ENCODE measurements at places on chromosomes 11 and 22. TPM values are rescaled to one million over a fixed set of nuclear protein-coding genes. Genes with fewer than 3 reads are reported as not detected.

DNA sequence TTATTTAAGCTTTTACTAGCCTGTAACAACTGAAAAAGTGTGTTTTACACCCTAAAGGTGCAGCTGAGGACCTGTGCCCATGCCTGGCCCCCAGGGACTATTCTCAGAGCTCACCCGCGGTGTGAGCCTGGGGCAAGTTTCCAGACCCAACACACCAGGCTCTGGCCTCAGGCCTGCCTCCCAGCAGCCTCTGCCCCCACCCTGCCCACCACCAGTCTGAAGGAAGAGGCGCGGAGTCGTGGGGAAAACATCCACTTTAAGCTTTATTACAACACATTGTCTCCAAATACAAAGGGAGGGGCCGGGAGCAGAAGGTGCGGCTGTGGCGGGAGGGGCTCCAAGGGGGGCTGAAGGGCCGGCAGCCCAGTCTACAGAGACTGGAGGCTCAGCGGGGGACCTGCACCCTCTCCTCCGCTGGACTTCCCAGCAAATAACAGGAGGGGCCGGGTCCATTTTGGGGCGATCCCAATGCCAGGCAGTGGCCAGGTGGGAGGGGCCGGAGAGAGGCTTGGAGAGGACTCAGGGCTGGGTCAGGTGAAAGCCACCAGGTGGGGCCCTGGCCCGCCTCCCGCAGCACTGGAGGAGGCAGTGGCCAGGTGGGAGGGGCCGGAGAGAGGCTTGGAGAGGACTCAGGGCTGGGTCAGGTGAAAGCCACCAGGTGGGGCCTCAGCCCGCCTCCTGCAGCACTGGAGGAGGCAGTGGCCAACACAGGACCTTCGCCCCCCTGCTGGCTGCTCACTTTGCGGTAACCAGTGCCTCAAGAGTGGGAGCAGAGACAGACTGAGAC, 18.1 kb downstream of the DUSP8 start:
- DNase-seq: peak; percentile 83

SIK3 gene
- total RNA-seq: 17.4 TPM

DBX1 gene
- total RNA-seq: not detected

MFNG gene
- total RNA-seq: 22.1 TPM

DNA sequence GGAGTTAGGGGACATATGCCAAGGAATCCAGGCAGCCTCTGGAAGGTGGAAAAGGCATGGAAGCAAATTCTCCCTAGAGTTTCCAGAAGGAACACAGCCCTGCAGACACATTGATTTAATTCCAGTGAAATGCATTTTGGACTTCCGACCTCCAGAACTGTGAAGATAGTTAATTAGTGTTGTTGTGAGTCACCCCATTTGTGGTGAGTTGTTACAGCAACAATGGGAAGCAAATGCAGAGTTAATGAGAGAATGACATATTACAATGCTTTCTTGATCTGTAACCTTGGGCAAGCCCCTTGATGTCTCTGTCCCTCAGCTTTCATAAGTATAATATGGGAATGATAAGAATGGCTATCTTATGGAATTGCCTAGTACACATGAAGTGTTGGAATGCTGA, 178.7 kb downstream of the KIRREL3 start:
- no peak for DNase-seq

- DNase-seq: no peak
These were observed 88.3 kb downstream of the LUZP2 start for GRCh38 chr11:24585192-24585591.

HOATZ gene
- not detected for total RNA-seq

DNA sequence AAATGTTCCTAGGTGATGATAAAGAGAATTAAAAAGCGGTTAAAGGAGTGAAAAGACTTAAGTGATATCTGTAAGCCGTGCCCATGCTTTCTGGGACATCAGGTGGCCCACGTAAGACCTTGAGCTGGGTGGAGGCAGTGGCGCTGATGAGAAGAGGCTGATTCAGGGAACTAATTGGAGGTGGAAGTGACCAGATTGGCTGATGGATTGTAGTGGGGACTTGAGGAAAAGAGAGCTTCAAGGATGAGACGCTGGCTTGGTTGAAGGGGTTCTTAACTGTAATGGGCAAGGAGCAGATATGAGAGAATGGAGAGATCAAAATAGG, 69.1 kb upstream of the EP300 start:
- DNase-seq: no peak

TECTA gene
- total RNA-seq: not detected

DNA sequence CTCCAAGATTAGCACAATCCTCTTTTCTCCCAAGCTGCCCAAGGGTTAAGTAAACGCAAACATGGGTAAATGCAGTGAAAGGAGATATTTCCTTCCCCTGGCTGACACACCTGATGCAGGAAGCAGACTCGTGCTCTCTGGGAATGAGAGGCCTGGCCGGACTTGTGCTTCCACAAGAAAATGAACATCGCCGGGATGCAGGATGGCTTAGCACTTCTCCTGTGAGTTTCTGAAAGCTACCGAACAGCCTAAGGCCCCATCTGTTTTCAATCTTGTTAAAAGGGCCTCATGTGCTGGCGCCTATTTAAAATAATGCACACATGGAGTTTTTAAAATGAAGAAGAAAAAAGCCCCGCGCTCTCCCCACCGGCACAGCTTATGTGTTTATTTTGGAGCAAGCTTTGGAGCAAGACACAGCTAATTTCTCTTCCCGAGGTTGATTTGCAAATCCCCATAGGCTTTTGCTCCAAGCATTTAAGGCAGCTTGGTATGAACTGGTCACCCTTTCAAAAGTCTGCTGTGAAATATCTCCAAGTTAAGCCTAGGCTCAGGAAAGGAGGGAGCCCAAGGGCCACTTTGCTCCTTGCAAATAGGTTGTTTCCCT, 100.9 kb downstream of the SYN3 start:
- no peak for DNase-seq

- DNase-seq: no peak
These were observed 33.7 kb upstream of the RAG2 start for GRCh38 chr11:36631774-36632173.

DNA sequence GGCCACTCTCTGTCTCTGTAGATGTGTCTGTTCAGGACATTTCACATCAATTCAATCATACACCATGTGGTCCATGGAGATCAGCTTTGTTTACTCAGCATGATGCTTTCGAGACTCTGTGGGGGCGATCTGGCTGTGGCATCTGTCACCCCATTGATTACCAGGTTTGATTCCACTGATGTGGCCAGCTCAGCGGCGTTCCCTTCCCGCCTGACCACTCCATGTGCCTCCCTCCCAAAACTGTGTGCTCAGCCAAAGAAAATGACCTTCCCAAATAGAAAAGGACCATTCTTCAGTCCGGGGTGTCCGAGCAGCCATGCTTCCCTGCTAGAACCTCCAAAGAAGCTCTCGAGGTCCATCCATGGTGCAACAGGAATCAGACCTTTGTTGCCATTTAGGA, 89.1 kb downstream of the BRD1 start:
- DNase-seq: no peak

DNA sequence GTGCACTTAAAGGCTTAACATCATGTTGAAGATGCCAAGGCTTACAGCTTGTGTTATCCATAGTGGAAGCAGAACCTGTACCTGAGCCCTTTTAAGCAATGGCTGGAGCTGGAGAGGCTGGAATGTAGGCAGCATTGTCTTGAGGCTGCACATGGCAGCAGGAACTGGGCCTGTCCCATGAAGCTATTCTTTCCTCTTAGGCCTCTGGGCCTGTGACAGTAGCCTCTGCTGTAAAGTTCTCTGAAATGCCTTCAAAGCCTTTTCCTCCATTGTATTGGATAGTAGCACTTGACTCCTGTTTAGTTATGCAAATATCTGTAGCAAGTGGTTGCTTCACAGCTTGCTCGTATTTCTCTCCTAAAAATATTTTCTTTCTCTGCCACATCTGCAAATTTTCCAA, 127.4 kb upstream of the ANO5 start:
- DNase-seq: no peak

DNA sequence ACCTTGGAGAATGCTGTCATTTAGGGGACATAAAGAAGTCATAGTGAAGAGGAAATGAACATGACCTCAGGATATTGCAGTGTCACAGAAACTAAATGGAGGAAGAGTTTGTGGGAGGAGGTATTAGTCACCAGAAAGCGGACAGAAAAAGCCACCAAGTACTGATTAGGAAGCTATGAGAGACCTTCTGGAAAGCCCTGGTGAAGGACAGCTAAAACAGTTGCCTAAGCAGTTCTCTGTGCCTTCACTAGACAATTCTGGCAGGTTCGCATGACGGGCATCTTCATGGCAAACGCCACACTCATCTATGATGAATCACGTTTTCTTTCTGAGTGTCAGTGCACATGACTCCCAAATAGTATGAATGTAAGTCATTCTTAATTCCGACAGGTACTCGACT, 325.8 kb downstream of the C11orf87 start:
- no peak for DNase-seq

DNA sequence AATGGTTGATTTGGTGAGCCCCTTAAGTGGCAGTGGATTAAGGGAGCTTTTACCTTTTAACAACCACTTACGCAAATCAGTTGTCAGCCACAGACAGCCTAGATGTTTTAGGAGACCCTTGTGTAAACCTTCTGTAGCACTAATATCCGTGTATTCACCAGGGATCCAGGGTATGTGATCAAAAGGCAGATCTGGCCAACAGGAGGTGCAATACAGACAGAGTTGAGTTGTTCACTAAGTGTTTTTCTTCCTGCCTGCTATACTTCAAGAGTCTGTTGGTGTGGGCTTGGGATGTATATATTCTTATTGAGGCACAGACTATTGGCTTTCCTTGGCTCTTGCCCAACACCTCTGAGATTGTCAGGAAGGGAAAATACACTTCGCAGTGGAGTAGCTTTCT, 175.1 kb downstream of the FAT3 start:
- DNase-seq: no peak

- DNase-seq: no peak
These were observed 6.7 kb downstream of the GLYATL2 start for GRCh38 chr11:58837707-58838388.

GRM5 gene
- total RNA-seq: 9.2 TPM

DNA sequence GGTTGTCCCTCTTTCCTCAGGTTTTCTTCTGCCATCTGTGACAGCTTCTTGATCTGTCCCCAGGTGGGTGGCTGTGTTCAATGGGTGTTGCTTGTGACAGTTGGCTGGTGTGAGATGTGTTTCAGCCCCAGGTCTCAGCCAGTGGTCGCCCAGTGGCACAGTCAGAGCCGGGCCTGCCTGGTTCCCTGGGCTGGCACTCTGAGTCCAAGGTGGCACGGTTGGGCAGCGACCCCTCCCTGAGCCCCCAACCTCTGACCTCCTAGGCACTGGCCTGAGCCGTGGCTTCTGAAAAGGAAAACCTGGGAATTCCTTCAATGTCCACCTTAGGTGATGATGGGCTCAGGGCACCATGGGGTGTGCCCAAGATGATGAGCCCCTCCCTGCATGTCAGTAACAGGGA, 14.0 kb upstream of the PRODH start:
- no peak for DNase-seq
